Liver (tissue), 10 donors: ENCODE measurements at places on chromosomes 16 and 17.

DNA sequence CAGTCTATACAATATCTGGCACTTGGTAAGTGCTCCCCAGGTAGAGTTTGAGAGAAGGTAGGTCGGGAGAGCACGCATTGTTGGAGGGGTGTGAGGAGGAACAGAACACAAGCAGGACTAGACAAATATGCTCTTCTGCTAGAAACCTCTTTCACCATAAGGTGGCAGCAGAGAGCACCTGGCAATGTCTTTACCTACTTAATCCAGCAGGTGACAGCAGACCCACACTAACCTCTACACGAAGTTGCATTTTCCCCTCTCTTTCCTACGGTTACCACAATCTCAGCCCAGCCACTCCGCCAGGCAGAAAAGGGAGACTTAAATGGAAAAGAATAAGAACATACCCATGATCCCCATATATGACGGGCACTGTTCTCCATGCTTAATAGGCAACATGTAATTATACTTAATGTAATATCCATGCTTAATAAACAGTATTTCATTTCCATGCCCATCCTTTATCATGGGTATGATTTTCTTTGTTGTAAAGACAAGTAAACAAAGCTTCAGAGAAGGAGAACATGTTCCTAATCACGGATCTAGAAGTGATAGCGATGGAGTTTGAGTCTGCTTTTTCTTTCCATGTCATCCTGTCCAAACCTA lies 55.1 kb upstream of the CCL2 start:
- DNase-seq = peak; percentile 71
- H3K27ac ChIP-seq = no peak overlapping the region
- H3K4me1 ChIP-seq = no peaks in the 10 kb centered on the region
- no peak overlapping the region for H3K4me3 ChIP-seq
- H3K36me3 ChIP-seq = no peaks in the 10 kb centered on the region

DNA sequence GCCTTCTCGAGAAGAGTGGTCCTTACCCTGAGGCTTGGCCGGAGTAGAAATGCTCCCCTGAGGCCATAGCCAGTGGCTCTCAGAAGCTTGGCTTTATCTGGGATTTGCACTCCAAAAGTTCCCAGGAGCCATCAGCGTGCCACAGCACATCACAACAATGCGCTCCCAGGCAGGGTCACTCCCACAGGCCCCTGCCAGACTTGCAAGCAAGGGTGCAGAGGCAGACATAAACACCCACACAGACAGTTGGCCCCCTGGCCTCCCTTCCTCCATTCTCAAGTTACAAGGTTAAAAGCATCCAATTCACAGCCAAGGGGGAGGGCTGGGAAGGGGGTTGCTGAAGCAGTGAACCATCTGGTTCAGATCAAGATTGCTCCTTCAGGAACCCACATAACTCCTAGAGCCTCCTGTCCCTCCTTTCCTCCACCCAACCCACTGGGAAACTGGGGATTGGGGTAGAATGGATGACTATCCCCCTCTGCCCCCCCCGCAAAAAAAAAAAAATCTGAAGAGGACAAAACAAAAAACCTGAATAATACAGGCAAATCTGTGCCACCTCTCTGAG lies 1.8 kb downstream of the ST3GAL2 start:
- no peak overlapping the region for H3K27ac ChIP-seq
- H3K4me1 ChIP-seq = peaks cover 13% of the 10 kb centered on the region
- DNase-seq = no peak
- H3K27me3 ChIP-seq = no peaks in the 10 kb centered on the region

DNA sequence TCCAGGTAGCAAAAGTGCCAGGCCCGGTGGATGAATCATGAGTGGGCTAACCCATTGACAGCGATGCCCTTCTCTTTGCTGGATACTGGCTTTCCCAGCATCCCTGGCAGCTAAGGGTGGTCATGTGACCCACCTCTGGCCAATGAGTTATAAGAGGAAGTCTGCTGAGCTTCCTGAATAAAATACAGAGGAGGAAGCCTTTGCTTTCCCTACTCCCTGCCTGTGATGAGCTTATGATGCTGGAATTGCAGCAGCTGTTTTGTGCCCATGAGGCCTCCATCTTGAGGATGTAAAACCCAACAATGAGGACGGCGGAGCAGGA lies 15.0 kb upstream of the ATP2A3 start:
- no peaks in the 10 kb centered on the region for H3K27me3 ChIP-seq
- no peak overlapping the region for H3K4me3 ChIP-seq
- peaks cover 2% of the 10 kb centered on the region for H3K4me1 ChIP-seq
- no peak for DNase-seq
- H3K36me3 ChIP-seq = no peaks in the 10 kb centered on the region
- H3K27ac ChIP-seq = no peak overlapping the region

- no peak overlapping the region for H3K4me3 ChIP-seq
- H3K27ac ChIP-seq = no peak overlapping the region
- peaks cover 7% of the 10 kb centered on the region for H3K27me3 ChIP-seq
- no peaks in the 10 kb centered on the region for H3K4me1 ChIP-seq
- no peaks in the 10 kb centered on the region for H3K36me3 ChIP-seq
Observed at GRCh38 chr17:73956595-73957465, 246.6 kb upstream of the RPL38 start.

DNA sequence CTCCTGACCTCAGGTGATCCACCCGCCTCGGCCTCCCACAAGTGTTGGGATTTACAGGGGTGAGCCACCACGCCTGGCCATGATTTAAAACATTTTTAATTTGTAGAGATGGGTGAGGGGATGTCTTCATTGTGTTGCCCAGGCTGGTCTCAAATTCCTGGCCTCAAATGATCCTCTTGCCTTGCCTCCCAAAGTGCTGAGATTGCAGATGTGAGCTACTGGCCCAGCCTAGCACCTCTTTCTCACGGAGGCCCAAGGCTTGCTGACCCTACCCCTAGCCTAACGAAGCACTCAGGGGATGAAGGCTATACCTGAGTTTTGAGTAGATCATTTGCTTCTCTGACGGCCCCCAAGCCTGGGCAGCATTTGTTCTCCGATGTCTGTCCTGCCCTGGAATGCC lies 26.6 kb downstream of the UNK start:
- no peak overlapping the region for H3K27ac ChIP-seq
- no peaks in the 10 kb centered on the region for H3K27me3 ChIP-seq
